NAMALWA (cell line): ENCODE measurements at places on chromosomes 1 and 21.

DNA sequence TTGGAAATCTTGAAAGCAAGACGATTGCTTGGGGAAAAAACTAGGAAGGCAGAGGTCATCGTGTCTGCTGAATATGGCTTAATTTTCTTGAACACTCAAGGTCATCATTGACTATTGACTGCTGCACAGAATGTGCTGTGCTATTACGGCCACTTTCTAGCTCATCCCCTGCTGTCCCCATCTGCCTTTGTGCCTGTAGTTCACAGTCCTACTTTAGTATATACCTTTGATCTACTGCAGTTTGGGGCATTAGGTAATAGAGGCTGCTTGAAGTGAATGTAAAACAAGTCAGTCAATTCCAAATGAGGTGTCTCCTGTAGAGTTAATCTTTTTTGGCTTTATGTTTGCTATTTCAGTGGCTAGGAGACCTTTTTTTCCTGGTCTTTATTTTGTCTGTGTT, 8.3 kb downstream of the RAB4A start:
- no peak for DNase-seq

DNA sequence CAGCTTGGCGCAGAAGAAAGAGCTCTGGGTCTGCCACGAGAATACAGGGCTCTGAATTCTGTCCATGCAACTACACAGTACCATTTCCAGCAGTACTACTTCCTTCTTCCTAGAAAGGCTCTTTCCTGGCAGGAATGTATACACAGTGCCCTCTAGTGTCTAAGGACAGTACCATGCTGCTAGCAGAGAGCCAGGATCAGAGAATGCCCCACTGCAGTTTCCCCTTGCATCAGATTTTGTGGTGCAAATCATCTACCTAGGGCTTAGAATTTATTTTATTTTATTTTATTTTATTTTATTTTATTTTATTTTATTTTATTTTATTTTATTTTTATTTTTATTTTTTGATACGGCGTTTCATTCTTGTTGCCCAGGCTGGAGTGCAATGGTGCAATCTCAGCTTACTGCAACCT, 50.8 kb downstream of the PAX7 start:
- peak; percentile 61 for DNase-seq

DNA sequence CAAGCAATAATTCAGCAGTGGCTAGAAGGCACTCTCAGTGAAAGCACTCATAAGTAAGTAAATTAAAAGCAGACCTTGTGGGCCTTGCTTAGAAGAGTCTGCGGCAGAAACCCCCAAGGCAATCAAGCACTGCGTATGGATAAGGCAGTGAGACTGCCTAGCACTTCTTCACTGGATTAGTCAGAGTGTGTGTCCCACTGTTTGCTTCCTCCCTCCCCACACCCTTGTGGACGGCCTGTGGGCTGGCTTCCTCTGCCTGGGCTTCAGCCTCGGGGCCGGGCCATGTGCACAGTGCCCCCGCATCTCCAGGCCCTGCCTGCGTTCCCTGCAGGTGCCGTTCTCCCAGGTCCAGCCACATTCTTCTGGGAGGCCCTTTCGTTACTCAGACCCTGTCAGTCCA, 23.8 kb downstream of the AGT start:
- DNase-seq: no peak

GRCh38 chr1:175390522-175391254, 198.1 kb upstream of the KIAA0040 start:
- no peak for DNase-seq

DNA sequence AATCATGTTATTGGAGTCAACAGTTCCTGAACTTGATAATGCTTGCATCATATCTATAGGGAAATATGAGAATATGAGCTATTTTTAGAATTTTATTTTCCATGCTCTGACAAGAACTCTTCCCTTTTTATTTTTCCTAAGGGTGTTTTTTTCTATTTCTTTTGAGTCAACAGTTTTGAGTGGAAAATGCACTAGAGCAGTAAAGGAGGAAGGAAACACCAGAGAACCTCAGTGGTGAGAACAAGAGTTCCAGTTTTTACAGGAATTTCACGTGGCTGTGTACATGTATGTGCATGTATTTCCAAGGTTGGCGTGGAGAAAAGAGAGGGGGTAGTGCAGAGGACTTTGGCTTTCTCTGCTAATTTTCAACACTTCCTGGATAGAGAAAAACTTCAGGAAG, 63.6 kb upstream of the TNFSF18 start:
- DNase-seq: no peak

DNA sequence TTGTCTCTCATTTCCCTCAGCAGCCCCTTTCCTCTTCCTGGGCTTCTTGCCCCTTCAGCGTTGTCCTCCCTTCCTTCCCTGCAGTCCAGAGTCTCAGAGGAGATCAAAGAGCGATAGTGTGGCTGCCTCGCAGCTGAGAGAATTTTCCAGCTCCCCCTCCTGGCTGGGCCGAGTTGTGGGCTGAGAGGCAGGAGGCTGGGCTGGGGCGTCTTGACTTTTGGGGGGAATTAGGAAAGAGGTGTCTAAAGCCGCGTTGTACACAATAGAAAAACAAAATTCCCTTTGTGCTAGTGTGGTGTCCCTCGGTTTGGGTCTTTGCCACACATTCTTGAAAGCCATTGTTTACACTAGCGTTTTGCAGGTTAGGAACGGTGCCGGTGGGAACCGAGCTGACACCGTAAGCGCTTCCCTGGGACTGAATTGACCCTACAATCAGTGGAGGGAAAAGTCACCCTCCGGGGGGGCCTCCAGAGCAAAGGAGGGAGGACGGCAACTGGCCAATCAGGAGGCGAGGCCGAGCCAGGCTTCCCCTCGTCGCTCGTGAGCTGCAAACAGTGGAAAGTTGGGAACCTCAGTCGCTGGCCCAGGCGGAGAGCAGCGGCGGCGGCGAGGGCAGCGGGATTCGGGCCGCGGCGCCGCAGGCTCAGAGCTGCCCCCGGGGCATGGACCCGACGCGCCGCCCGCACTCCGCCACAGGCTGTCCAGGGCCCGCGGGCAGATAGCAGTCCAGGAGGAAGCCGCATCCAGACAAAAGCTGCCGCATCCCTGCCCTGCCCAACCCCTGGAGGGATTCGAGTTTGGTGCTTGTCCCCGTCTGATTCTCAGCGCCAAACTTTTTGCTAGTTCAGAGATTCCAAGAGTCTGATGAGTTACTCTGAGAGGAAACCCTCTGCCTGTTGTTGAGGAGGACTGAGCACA, at the start of gene HMCN1:
Gene HMCN1, plus strand, starts transcription at position 574 of the 918 bp plus-strand sequence. CDS start 389 bp downstream, outside the sequence.
- DNase-seq: no peak

DNA sequence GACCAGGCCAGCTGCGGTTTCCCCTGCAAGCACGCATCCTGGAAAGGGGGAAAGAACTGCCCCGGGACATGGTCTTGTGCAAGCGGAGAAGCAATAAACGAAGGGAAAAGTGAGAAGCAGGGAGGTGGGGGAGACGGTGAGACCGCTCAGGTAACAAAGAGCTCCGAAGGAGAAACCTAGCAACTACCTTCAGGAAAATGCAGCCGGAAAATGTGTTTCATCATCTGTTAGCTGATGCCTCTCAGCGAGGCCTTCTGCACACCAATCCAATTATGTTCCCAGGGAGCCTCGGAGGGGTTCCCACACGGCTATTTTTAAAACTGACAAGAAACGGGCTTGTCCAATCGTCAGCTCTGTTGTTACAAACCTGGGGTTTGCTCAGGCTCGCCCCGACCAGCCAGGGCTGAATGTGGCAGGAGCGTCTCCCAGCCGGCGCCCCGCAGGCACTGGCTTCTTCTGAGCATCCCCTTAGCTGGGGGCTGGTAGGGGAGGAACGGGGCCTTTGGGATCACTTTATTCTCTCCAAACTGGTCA, 3.4 kb downstream of the RIPK4 start:
- DNase-seq: no peak

GRCh38 chr1:184289825-184290550, 96.8 kb upstream of the C1orf21 start:
- peak; percentile 37 for DNase-seq

DNA sequence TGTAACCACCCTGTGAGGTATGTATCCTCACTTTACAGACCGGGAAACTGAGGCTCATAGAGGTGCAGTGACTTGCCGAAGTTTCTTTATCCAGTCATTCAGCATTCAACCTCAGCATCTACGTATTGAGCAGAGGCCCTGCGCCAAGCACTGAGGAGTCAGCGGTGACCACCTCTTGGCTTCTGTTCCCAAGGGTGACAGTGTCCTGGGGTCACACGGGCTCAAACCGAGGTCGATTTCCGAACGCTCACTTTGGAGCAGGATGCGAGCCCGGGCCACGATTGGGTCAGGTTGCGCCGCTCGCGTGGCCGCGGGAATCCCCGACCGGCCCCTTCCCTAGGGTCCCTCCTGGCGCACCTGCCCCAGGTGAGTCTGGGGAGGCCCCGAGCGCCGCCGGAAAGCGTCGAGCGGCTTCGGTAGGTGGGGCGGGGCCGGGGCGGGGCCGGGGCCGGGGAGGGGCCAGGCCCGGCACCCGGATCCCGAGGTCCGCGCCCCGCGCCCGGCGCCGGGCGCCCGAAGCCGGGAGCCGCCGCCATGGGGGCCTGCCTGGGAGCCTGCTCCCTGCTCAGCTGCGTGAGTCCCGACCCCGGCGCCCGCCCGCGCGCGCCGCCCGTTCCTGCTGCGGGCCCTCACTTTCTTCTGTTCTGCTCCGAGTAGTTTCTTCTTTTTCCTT, at the start of gene SERINC2:
Gene SERINC2, plus strand, starts transcription at position 482 of the 673 bp plus-strand sequence. Its CDS starts 53 bp downstream, at position 535.
- no peak for DNase-seq

- no peak for DNase-seq
These were observed 130.5 kb downstream of the DISC1 start for GRCh38 chr1:231757101-231757404.

GRCh38 chr1:156033011-156033410, 12.3 kb upstream of the SSR2 start:
- no peak for DNase-seq

- DNase-seq: no peak
These were observed 432.9 kb downstream of the SETD4 start for GRCh38 chr21:35627462-35627861.

DNA sequence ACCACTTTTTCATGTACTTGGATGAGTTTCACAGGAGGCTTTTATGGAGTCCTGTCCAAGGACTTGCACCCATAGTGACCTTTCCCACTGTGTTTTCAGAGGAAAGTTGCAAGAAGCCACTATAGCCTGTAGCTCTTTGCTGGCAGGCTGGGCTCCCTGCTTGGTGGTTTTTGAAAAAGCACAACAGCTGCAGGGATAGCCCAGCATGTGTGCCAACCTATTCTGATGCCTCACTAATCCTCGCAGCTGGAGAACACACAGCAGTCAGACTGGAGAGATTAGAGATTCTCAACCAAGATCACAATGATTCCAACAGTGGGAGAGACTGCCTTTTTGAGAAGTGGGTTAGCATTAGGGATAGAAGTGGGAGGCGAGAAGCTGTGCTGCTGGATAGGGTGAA, 24.1 kb upstream of the ARHGEF11 start:
- DNase-seq: no peak

GRCh38 chr1:106621853-106622252, 434.6 kb upstream of the PRMT6 start:
- DNase-seq: no peak

DNA sequence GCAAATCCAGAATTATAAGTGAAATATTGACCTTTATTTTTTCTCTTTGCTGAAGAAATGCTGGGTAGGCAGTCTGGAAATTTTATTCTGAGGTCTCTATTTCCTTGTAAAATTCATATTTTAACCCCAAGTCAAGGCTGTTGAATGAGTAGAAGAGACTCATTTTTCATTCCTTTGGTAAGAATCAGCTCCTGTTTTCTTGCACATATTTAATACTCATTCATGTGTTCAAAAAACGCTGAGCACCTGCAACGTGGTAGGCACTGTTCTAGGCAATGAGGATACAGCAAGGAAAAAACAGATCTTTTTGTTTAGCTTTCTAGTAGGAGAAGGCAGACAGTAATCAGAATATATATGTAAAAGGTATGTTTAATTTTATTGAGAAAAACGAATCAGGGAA, 1.5 kb downstream of the PRKAA2 start:
- no peak for DNase-seq

DNA sequence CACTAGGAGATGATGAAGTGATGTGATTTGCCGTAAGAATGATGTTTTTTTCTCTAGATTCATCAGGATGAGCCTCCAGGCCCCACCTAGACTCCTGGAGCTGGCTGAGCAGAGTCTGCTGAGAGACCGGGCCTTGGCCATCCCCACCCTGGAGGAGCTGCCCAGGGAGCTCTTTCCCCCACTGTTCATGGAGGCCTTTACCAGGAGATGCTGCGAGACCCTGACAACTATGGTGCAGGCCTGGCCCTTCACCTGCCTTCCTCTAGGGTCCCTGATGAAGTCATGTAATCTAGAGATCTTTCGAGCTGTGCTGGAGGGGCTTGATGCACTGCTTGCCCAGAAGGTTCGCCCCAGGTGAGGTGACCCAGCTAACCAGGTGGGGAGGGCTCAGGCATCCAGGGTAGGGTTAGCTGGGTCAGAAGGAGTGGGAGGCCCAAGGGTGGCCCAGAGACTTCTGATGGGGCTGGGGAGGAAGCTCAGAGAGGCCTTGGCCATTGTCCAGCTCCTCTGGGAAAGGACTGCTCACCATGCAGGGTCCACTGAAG, 1.3 kb downstream of the PRAMEF12 start:
- no peak for DNase-seq

- DNase-seq: no peak
These were observed 172.2 kb upstream of the RRP15 start for GRCh38 chr1:218112862-218113261.

DNA sequence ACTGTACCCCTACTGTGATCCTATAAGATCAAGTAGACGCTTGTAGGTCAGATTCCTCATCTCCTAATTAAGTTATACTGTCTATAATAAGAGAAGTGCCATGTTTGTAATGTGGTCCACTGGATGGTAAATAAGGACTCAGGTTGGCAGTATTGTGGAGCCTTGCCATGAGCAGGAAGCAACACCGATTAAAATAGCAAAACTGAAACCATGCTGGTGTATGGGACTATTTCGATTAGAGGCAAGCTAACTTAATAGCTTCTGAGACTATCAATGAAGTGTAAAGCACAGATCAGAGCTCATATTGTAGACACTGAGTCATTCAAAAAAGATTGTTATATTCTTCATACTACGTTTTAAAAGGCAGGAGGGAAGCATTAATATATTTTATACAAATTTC, 348.8 kb downstream of the HHAT start:
- DNase-seq: no peak
